ENCODE measurements at places on chromosomes 7 and 10.
A peak's percentile ranks its signal among the peaks of the same experiment; 100 is the strongest.

DNA sequence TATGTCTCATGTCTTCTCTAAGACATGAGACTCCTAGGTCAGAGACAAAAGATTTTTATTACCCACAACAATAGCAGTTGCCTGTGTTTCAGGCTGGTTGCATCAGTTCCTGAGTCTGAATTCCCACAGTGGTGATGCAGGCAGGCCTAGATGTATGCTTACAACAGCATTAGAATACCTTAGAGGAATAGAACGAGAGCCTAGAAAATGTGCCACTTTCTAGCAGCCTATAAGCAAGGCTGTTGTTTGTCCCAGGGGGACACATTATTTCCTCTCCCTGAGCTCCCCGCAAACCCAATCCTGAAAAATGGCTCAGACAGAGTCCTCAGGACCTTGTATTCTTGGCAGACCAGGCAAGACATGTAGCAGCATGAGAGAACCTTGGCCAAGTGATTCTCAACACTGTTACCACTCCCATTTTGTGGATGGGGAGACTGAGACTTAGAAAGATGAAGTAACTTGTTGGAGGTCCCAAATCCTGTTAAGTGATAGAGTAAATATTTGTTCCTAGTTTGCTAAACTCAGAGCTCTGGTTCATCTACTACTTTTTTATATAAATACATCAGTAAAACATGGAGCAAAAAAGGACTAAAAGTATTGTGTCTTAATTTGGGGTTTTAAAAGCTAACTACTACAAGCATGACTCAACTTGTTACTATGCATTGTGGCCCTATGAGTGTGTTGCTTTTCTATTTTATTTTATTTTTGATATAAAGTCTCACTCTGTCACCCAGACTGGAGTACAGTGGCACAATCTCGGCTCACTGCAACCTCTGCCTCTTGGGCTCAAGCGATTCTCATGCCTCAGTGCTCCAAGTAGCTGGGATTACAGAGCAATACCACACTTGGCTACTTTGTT, 14.2 kb downstream of the VTI1A start:
- DNase-seq: peak; percentile 61

DNA sequence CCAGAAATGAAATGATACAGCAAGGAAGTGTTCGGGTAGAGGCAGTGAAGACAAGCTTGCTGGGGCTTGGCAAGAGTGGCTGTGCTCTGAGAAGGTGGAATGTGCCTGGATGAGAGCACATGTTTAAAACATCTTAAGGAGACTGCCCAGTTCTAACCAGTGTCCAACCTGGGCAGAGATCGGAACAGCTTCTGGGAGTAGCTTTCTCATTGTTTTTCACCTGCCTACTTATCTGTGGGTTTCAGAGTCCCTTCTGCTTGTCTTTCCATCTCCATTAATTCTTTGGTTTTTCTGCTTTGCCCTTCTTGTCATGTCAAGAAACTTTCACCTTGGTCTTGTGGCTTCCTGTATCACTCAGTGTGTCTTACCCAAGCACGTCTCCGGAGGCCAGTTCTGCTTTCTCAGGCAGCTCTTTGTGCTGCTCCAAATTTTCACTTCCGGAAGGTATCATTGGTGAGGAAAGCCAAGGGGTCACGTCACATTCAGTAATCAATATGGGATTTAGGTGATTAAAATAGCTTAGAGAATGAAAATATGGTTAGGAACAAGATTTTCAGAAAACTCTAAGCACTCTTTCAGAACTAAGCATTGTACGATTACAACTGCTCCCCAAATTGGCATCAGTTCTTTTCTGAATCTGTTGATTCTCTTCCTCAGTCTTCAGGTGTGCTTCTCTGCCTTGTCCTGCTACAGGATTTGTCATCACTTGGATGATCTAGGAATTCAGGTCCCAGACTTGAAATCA, 5.5 kb upstream of the LAMB4 start:
- no peak for DNase-seq

GRCh38 chr10:104057717-104058116, 28.0 kb downstream of the COL17A1 start:
- no peak for DNase-seq

DNA sequence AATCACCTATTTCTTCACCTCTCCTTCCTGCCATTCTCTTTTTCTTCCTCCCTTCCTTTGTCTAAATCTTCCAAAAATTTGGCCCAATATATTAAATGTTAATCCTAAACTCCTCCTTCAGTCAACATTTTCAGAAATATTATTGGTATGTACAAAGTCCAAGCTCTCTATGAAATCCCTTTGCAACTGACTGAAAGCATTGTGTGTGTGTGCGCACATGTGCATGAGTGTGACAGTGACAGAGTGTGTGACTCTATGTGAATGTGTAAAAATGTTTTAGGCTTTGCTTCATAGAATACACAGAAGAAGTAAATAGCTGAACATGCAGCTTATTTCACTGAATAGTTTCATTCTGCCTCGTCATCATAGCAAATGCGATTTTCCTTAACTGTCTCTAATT, 7.0 kb downstream of the GPAM start:
- no peak for DNase-seq

- DNase-seq: no peak
These were observed 200.3 kb upstream of the PCLO start for GRCh38 chr7:83362871-83363550.

DNA sequence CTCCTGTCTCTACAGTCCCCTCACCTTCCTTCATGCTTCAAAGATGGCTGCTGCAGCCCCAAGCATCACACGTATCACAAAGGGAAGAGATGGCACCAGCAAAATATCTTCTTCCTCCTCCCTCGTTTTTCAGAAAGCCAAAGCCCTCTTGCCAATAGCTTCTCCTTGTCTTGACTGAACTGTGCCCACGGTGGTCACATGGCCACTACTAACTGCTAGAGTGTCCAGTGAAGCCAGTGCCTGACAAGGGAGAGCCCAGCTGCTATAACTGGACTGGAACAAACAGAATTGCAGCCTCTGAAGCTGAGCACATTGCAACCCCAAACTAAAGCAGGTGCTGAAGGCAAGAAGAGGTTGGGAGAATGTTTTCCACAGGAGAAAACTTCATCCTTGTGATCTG, 120.8 kb upstream of the RET start:
- DNase-seq: no peak

DNA sequence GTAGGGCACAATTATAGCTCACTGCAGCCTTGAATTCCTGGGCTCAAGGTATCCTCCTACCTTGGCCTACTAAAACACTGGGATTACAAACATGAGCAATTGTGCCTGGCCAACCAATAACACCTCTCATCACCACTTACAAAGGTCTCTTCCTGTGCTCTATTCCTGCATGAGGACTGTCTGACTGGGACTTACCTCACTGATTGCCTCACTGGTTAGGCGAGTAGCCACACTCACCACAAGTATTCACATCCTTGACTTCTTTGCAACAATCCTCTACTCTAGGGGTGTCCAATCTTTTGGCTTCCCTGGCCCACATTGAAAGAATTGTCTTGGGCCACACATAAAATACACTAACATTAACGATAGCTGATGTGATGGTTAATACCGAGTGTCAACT, 22.6 kb upstream of the PDIA4 start:
- no peak for DNase-seq

DNA sequence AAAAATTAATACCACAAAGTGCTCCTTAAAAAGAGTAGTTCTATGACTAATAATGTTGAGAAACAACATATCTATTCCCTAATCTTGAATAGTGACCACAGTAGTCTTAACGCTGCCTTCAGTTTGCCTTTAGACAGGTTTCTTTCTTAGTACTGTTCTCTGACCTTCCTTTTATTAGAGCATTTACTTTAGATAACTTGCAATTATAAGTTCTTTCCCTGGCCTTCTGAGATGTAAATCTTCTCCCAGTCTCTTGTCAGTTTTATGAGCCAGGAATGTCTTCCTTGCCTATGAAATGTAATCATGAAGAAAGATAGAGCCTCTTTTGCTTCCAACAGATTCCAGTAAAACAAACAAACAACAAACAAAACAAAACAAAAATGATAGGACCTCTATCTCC, 1119.8 kb upstream of the LRRTM3 start:
- DNase-seq: no peak

DNA sequence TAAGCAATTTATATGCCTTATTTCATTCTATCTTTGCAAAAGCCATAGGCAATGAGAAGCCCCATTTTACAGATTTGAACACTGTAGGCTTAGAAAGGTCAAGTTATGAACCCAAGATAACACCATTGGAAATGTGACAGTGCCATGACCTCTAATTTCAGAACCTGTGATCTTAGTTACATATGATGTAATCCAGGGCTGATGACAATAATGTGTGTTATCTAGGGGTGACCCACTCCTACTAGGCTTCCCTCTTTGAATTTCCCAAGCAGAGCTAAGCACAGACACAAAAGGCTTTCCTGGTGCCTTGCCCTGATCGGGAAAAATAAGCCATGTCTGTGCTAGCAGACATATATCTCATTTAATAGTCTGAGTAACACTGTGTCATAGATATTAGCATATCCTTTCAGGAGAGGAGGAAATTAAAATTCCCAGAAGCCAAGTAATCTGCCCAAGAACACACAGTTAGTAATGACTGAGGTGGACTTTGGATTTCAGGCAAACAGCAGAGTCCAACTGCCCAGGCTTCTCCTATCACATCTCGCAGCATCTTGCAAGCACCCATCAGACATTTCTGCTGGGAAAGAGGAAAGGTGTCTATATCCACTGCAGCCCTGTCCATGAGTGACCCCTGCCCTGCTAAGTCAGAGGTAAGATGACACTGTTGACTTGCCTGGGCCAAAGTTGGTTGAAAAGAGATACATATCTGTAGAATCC, 2.8 kb upstream of the TECTB start:
- DNase-seq: no peak

GRCh38 chr7:84021292-84021908, 173.2 kb downstream of the SEMA3A start:
- DNase-seq: no peak

DNA sequence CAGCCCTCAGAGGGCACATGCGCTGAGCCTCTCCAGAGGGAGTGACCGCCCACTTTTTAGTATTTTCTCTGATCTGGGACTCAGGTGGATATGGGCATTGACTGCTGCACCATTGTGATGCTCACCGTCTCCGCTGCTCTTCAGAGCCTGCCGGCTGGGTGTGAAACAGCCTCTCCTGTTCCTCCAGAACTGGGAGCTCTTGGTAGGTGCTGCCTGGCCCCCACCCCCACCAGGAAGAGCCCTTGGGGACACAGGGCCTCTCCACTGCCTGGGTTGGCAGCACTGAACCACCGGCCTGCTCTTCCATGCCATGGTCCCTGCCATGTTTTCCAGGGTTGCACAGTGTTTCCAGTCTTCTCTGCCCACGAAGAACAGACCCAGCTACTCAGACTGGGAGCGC, 36.3 kb downstream of the ARHGAP22 start:
- no peak for DNase-seq

- no peak for DNase-seq
These were observed 19.2 kb upstream of the SUPV3L1 start for GRCh38 chr10:69160809-69161241.

DNA sequence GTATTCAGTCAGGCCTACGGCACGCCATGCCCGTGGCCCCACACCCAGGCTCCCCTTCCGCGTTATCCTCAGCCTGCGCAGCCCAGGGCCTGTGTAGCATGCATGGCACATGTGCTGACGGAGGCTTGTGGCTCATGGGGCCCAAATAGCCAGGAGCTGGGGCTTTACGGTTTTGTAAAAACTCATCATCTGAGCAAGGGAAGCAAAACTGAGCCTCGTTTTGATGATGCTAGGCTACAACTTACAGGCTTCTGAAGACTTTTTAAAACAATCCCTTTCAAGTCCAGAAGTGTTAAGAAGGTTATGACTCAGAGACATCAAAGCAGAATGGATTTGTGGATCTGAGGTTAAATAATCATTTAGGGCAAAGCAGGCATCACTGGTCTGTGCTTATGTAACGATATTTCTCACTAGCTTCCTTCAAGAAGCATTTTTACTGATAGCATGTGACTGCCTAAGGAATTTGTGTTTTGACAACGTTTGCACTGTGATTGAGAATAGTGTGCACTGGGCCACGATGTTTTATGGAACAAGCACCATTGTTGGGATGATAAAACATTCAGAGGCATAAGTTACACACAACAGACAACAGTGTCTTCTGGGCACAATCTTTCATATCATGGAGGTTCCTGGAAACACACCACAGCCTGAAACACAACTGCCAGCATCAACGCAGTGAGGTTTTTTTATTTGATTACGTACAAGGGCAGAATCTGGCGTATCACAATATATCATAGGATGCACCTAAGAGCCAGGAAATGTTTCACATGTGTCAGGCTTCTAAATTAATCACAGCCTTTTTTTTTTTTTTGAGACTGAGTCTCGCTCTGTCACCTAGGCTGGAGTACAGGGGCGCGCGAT, 274.3 kb downstream of the CCDC3 start:
- DNase-seq: no peak

GRCh38 chr7:103076764-103077163, 1.8 kb downstream of the ARMC10 start:
- DNase-seq: no peak

GRCh38 chr10:96705134-96705533, 15.2 kb downstream of the PIK3AP1 start:
- DNase-seq: no peak

DNA sequence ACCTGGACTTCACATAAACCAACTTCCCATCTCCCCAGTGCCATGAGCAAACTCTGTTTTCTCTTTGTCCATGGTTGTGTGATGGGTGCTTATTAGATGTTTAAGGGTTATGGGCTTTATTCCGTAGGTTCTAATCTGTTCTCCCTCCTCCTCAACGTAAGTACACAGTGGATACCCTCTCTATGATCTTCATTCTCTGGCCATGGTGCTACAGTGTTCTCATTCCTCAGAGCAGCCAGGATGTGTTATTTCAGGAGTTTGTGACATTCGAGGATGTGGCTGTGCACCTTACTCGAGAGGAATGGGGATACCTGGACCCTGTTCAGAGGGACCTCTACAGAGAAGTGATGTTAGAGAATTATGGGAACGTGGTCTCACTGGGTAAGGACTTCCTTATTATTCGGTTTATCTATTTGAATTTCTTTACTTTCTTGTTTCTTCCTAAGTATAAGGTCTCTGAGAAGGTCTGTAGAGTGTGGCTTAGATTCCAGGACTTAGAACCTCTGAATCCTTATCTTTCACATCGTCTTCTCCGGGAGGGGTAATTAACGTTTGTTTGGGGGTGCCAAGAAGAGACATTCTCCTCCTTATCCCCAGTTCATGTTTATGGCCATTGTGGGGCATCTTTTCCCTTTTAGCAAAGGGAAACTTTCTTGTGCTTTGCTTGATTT, 3.8 kb downstream of the ZNF655 start:
- no peak for DNase-seq

DNA sequence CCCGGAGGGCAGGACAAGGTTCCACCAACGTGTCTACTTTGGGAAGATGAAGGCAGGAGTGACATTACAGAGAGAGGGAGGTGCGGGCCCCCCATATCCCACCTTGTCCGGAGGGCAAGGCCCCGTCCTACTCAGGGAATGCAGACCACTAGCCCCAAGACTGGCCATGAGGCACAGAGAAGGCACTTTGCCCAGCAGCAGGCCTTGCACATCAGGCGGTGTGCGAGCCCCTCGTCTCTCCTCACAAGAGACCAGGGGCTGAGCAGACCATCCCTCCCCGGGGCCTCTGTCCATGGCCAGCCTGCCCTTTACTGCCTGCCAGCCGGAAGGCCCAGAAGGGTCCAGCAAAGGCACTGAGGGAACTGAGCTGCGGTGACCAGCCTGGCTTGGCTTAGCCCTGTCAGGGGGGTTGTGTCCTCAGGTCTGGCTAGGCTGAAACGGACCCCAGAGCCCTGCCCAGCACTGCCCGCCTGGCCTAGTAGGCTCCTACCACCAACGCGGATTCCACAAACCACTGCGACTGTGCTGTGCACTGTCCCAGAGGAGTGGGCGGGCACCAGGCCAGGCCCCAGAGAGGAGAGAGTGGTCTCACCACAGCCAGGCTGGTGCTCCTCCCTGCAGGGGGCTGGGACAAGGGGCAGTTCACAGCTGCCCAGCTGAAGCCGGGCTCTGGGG, 16.7 kb downstream of the CAMK2B start:
- no peak for DNase-seq

Measured in stimulated activated effector memory CD8-positive, alpha-beta T cell treated with anti-CD3 and anti-CD28 coated beads, Interleukin-12 subunit alpha, Interleukin-12 subunit beta, amount 100 ng/mL, for 72 hours (primary cell).